ENCODE measurements at places on chromosomes 16 and 17.

- no peak for DNase-seq
Measured at GRCh38 chr16:54006693-54007092, 279.9 kb downstream of the IRX3 start.

- DNase-seq, result peak; percentile 71
Measured at GRCh38 chr17:46979147-46979863, at the start of gene RPRML. Gene RPRML (minus strand): TSS chr17:46979253. CDS start chr17:46979007, 246 bp downstream.

GRCh38 chr16:57264950-57265371, 19.5 kb downstream of the PLLP start:
- no peak for DNase-seq

- no peak for DNase-seq
Measured at GRCh38 chr16:71789136-71789535, 19.5 kb downstream of the AP1G1 start.

GRCh38 chr17:43755389-43755875, 3.2 kb downstream of the SOST start:
- peak; percentile 37 for DNase-seq

GRCh38 chr17:31394544-31394943, 3.1 kb downstream of the RAB11FIP4 start:
- peak; percentile 58 for DNase-seq

DNA sequence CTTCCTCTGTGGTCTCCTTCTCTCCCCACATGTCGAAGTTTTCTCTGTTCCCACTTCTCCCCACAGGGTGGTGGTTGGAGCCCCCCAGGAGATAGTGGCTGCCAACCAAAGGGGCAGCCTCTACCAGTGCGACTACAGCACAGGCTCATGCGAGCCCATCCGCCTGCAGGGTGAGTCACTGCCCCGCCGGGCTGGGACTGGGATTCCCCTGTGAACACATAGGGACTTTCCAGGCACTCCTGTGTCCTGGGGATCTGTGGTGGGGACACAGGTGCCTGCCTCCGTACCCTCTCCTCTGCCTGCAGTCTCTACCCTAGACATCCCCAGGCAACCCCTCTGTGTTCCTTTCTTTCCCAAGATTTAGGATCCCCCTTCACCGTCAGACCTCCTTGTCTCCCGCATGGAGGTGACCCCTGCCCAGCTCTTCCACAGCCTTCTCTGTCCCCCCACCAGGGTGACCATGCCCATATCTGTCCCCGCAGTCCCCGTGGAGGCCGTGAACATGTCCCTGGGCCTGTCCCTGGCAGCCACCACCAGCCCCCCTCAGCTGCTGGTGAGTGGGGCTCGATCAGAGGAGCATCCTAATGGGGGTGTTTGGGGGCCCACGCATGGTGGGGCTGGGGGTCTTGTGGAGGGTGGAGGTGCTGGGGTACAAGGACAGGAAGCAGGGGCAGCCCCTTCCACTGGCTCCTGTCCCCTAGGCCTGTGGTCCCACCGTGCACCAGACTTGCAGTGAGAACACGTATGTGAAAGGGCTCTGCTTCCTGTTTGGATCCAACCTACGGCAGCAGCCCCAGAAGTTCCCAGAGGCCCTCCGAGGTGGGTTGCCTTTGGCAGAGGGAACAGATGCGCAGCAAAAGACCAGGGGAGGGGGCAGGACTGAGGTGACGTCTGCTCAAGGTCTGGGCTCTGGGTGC, 5.8 kb downstream of the ITGAM start:
- DNase-seq, result peak; percentile 87

GRCh38 chr16:27208796-27209195, 5.5 kb downstream of the KDM8 start:
- DNase-seq, result no peak

- no peak for DNase-seq
Measured at GRCh38 chr16:28898266-28898665, 20.0 kb downstream of the ATP2A1 start.

- DNase-seq, result peak; percentile 9
Measured at GRCh38 chr17:49637050-49637449, 40.8 kb downstream of the SPOP start.

- DNase-seq, result no peak
Measured at GRCh38 chr17:48554412-48555257, 9.7 kb upstream of the HOXB2 start.

DNA sequence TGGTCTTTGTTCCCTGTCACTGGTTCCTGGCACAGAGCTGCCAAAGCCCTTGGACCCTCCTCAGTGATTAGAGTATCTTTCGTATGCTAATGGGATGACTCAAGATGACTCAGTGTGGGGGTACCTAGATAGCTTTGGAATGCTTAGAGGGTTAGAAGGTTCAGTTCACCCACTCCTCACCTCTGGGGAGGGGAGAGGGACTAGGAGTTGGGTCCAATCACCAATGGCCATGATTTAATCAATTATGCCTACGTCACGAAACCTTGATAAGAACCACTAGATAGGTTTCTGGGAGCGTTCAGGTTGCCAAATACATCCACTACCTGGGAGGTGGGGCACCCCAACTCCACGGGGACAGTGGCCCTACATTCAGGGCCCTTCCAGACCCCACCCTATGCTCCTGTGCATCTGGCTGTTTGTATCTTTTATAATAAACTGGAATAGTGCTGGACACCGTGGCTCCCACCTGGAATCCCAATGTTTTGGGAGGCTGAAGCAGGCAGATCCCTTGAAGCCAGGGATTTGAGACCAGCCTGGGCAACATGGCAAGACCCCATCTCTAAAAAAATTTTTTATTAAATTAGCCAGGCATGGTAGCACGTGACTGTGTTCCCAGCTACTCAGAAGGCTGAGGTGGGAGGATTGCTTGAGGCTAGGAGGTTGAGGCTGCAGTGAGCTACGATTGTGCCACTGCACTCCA, 29.2 kb upstream of the LITAF start:
- no peak for DNase-seq

- peak; percentile 60 for DNase-seq
Measured at GRCh38 chr17:8894673-8895578, 27.5 kb upstream of the PIK3R6 start.

GRCh38 chr16:29644973-29645693, 17.9 kb upstream of the SPN start:
- no peak for DNase-seq

DNA sequence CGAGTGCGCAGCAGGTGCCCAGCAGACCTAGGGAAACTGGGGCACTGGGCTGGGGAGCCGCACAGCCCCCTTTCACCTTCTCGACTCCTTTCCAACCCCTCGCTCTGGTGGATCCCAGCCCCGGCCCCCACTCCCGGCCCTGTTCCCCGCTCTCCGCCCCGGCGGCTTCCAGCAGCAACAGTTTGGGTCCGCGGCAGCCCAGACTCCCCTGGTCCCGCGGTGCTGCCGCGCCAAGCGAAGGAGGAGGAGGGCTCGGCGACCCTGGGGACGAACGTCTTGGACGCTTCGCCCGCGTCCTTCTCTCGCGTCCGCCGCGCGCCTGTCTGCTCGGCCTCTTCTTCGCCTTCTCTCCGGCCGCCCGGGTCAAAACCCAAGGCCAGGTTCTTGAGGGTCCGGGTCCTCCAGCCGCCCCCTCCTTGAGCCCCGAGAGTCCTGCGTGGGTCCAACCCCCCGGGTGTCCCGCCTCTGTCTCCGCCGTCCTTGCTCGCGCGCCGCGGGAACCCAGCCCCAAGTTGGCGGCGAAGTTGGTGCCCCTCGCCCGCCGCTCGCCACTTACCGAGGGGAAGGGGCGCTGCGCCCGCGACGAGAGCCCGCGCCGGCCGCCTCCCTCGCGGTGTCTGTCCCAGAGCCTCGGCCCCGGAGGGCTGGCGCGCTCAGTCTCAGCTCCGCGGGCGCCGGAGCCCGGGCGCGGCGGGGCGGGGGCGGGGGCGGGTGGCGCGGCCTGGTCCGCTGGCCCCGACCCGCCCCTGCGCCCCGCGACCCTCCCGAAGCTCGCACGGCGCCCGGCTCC, 1.4 kb upstream of the GRIN2C start:
- peak; percentile 16 for DNase-seq

GRCh38 chr17:27602721-27603420, 28.1 kb upstream of the LGALS9 start:
- peak; percentile 83 for DNase-seq

DNA sequence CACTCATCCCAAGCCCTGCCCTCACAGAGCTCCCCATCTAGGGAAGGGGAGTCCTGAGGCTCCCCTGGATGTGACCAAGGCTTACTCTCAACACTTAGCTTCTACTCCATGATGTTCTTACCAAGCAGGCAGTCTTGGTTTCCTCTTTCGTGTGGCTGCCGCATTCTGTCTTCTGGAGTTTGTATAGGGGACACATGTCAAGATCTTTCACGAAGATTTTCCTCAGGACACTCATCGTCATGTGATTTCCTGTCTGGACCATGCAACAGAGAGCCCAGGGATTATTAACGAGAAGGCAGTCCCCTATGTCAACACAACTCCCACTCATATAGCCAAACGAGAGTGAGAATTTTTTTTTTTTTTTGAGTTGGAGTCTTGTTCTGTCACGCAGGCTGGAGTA, 10.4 kb downstream of the PRSS54 start:
- no peak for DNase-seq

GRCh38 chr17:9895923-9896322, 9.1 kb downstream of the RCVRN start:
- DNase-seq, result no peak

DNA sequence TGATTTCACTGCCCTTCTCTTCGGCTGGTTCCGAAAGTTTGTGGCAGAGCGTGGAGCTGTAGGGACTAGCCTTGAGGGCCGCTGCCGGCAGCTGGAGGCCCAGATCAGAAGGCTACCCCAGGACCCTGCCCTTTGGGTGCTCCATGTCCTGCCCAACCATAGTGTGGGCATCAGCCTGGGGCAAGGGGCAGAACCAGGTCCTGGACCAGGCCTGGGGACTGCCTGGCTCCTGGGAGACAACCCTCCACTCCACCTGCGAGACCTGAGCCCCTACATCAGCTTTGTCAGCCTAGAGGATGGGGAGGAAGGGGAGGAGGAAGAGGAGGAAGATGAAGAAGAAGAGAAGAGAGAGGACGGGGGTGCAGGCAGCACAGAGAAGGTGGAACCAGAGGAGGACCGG, 856 bp upstream of the CXCL16 start:
- DNase-seq, result no peak

GRCh38 chr17:36131421-36131820, 27.8 kb downstream of the CCL4 start:
- DNase-seq, result no peak

DNA sequence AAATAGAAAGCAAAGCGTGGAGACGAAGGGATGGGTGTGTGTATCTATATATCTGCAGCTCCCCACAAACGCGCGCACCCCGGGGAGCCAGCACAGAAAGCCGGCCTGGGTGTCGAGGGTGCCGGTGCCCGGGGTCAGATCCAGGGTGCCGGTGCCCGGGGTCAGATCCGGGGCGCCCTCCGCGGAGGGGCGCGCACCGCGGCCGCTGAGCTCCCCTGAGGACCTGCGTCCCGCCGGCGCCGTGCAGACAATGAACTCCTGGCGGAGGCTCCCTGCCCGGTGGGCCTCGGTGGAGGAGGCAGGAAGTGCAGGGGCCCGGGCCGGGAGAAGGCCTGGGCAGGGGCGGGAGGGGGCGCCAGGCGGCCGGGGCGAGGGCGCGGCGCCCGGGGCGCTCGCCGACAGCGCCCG, 1.1 kb downstream of the ZNF423 start:
- peak; percentile 37 for DNase-seq

GRCh38 chr16:64478252-64478906, 643.5 kb downstream of the CDH11 start:
- DNase-seq, result no peak

DNA sequence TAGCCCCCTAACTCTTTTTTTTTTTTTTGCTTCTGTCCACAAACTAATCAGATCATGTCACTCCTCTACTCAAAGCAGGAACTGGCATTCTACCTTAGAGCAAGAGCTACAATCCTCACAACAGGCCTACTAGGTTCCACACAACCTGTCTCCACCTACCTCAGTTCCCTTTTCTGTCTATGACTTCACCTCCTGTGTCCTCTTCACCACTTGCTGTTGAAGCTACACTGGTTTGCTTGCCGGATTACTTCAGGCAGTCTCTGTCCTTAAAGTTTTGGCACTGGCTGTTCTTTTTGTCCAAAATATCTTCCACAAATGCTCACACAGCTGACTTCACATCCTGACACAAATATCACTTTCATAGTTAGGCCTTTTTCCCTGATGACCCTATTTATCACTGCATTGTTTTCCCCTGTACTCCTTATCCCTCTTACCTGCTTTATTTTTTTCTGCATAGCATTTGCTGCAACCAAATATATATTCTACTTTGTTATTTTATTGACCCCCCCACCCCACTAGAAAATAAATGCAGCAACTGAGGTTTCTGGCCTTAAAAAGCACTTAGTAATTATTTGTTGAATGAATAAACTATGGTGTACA, 72.0 kb downstream of the KANSL1 start:
- no peak for DNase-seq

GRCh38 chr16:46830417-46830901, 521 bp downstream of the C16orf87 start:
- peak; percentile 38 for DNase-seq

GRCh38 chr17:30505868-30506417, 28.7 kb downstream of the GOSR1 start:
- no peak for DNase-seq

GRCh38 chr17:41153856-41154255, 4.2 kb upstream of the KRTAP4-5 start:
- no peak for DNase-seq

DNA sequence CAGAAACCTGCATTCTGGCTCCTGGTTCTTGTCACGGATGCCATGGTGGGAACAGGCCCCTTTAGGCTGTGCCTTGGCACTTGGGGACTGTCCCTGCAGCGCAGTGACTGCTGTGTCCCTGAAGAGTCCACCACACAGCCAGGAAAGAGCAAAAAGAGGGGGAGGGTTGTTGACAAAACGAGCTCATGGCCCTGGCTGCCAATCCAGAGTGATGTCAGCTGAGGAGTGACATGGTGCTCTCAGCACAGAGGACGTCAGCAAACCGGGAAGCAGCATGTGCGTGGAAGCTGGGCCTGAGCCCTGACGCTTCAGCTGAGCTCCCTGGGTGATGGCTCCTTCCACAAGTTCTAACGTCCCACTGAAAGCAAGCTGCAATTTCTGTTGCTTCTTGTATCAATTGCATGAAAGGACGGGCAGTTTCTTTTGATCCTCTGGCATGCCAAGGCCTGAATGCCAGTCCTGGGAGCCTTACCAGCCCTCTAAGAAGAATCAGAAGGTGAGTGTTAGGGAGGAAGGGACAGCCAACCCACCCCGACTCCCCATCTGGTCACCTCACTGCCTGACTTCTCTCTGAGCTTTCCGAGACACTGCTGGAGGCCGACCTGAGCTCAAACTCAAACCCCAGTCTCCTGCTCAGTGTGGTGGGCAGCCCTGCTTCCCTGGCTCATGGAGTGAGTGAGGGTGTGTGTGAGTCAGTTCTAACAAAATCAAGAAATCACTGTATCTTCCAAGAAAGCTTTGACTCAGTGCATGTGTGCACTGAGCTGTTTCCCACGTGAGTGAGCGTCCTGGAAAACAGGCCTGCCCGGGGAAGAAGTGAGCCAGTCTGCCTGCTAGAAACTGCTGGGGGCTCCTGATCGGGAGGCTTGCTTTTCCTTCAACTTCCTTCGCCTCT, 14.7 kb upstream of the WNT3 start:
- DNase-seq, result no peak

DNA sequence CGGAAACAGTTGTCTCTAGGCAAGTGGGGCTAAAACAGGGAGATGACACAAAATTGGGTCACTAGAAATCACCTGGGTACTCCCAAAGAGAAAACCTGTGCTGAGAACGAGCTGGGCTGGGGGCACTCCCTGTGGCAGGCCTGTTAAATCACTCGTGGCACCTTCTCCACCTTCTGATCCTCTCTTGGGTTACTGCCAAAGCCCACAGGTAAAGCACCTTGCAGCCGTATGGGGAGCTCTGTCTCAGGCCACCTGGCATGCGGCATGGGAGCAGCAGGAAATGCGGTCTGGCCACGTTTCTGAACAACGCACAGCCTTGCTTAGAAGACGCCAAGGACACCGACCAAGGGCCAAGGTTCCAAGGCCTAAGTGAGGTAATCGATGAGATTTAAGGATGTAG, 21.5 kb upstream of the ICAM2 start:
- DNase-seq, result no peak

GRCh38 chr17:73541111-73541510, 103.1 kb downstream of the SDK2 start:
- DNase-seq, result no peak

Measured in stimulated activated CD4-positive, alpha-beta T cell treated with anti-CD3 and anti-CD28 coated beads, Interleukin-15, amount 100 ng/mL, for 24 hours (primary cell).